ENCODE measurements at places on chromosomes 3 and 15.
A peak's percentile ranks its signal among the peaks of the same experiment; 100 is the strongest.

DNA sequence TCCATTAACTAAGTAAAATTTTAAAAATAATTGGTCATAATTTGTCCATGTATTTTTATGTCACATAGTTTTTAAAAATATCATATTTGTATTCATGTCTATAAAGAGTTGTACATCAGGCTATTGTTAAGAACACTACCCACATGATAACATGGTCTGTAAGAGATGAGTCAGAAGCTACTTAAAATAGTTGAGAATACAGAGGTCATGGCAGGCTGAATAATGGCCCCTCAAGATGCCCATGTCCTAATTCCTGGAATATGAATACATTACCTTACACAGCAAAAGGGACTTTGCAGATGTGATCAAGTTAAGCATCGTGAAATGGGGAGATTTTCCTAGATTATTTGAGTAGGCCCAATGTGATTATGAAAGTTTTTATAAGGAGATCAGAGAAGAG lies 782.9 kb upstream of the GOLIM4 start:
- DNase-seq = peak; percentile 47

GRCh38 chr3:37627951-37628620 lies 233.6 kb upstream of the CTDSPL start:
- DNase-seq = no peak

- DNase-seq = peak; percentile 11
These were observed at the start of gene SLCO2A1 for GRCh38 chr3:134029734-134030378. TSS of gene SLCO2A1 (minus strand) at chr3:134029925. CDS start at chr3:134029802, 123 bp downstream.

DNA sequence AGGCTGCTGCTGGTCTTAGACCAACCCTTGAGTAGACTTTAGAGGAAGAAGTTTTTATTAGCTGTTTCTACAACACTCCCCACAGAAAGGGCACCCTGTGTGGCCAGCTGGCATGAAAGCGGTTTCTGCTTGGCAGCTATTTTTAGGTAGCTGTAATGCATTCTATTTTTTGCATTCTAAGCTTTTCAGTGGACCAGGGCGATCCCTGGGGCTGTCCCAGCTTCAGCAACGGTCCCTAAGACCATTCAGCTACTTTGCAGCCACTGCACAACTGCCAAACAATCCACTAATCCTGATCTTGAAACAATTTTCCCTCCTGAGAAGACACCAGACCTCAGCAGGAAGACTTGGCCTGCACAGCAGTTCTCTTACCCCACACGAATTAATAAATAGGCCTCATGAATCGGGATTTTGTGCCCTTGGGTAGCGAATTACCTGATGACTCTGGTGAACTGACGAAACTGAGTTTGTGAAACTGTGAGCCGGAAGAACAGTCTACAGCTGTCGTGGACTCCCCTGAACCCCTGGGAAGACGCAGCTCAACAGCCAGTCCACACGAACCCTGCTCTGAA lies 14.6 kb upstream of the TFRC start:
- no peak for DNase-seq

DNA sequence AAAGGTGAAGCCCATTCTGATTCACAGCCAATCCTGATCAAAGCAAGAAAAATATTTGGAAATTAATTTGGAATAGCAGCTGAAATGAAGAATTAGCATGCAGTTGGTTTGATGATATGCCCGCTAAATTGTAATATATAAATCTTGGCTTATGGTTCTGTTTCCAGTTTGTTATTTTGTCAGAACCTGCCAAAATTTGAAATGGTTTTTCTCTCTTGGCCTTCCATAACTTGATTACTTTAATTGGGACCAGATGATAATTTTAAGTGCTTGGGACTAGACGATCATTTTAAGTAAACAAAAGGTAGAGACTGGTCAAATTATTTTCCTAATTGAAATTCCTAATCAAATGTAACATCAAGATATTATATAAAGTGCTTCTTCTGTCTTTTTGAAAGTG lies 842.4 kb downstream of the TBL1XR1 start:
- DNase-seq = no peak

- peak; percentile 36 for DNase-seq
These were observed 77.4 kb downstream of the RBPMS2 start for GRCh38 chr15:64697911-64698369.

DNA sequence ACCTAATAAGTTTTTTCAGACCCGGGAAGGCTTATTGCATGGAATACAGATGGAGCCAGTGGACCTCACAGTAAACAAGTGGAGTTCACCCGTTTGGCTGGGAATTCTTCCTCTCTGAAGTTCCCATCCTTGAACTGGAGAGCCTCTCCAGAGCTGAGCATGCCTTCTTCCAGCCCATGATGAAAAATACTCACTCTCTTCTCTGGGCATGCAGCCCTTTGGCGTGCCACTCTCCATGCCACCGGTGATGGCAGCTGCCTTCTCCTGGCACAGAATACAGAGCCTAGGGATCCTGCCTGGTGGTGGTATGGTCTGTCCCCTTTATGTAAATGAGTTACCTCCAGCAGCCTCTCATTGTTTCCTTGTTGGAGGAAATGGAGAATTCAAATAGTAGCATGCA lies 150.8 kb downstream of the LEKR1 start:
- DNase-seq = no peak

DNA sequence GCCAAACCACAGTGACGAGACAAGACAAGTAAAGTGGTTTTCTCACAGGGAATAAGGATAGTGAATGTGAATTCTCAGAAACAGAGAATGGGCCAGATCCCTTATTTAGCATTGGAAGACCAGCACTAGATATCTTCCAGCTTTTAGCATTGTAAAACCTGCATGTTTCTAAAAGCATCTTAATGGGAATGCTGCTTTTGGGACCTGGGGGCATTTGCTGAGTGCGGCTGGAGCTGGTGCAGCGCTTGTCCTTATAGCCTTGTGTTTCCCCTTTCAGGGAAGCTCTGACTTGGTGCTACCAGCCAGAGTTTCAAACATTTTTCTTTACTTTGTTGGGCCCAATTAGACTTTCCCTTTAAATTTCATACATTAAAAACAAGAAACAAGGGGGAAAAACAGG lies 52.9 kb downstream of the CLSTN2 start:
- no peak for DNase-seq

Data from IMR-90 (cell line).